ENCODE measurements at places on chromosomes 7 and 10. TPM values are rescaled to one million over a fixed set of nuclear protein-coding genes. Genes with fewer than 3 reads are reported as not detected.

DNA sequence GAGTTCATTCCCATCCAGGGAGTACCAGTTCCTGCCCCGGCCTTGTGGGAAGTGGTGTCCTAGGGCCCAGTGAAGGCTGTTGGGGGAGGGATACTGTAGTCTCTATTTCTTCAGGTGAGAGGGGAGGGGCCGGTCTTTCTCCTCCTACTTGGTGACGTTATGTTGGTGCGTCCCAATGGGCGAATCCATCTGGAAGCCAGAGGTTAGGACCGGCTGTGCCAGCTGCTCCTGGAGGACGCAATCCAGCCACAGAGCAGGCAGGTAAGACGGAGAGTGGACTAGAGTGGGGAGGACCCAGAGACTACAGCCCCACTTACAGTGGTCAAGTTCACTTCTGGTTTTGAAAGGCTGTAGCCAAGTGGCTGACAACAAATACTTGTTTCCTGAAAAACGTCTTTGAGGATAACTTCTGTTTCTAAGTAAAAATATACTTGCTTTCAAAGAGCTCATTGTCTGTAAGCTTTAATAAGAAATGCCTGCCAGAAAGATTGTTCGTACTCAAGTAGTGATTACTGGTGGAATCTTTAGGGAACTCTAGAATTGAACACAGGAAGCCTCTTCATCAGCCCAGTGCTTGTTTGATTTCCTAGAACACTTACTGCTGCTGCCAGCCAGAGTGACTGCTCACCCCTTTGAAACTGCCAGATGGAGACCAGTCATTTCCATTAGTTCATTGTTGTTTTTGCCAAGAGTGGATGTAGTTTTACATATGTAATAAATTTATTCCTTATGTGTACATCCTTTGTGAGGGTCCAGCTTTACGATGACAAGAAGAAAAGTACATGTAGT lies 25.4 kb downstream of the RBM33 start:
- DNase-seq = no peak
- no peak overlapping the region for H3K4me3 ChIP-seq
- peak overlapping the region; percentile 21 for H3K27ac ChIP-seq
- no peaks in the 10 kb centered on the region for H3K27me3 ChIP-seq
- peaks cover 22% of the 10 kb centered on the region for H3K36me3 ChIP-seq

GRCh38 chr10:48199580-48200377 lies 74.7 kb downstream of the FRMPD2 start:
- H3K4me1 ChIP-seq = no peaks in the 10 kb centered on the region
- H3K36me3 ChIP-seq = no peaks in the 10 kb centered on the region
- no peak overlapping the region for H3K27ac ChIP-seq
- no peak overlapping the region for H3K4me3 ChIP-seq
- no peaks in the 10 kb centered on the region for H3K27me3 ChIP-seq

Gene CYP3A5
- total RNA-seq = 34.5 TPM

GRCh38 chr7:39073432-39073831 lies 95.7 kb downstream of the POU6F2 start:
- no peaks in the 10 kb centered on the region for H3K27me3 ChIP-seq
- no peak for DNase-seq
- no peaks in the 10 kb centered on the region for H3K36me3 ChIP-seq

Gene ING3
- total RNA-seq = 15.6 TPM

Gene HABP2
- total RNA-seq = not detected

GRCh38 chr7:26376175-26376917 lies 84.7 kb downstream of the SNX10 start:
- H3K27ac ChIP-seq = peak overlapping the region; percentile 35
- no peaks in the 10 kb centered on the region for H3K36me3 ChIP-seq
- no peak for DNase-seq

Gene ENTPD1
- 7.7 TPM for total RNA-seq

- H3K4me1 ChIP-seq = peaks cover 19% of the 10 kb centered on the region
- no peaks in the 10 kb centered on the region for H3K36me3 ChIP-seq
- no peak for DNase-seq
- no peak overlapping the region for H3K4me3 ChIP-seq
- peak overlapping the region; percentile 71 for H3K27ac ChIP-seq
Measured at GRCh38 chr10:71600849-71601248, 118.7 kb downstream of the C10orf105 start.

- H3K4me3 ChIP-seq = no peak overlapping the region
- H3K4me1 ChIP-seq = no peaks in the 10 kb centered on the region
- no peak overlapping the region for H3K27ac ChIP-seq
- H3K36me3 ChIP-seq = no peaks in the 10 kb centered on the region
- H3K27me3 ChIP-seq = no peaks in the 10 kb centered on the region
Measured at GRCh38 chr7:15674586-15674985, 11.9 kb downstream of the MEOX2 start.

DNA sequence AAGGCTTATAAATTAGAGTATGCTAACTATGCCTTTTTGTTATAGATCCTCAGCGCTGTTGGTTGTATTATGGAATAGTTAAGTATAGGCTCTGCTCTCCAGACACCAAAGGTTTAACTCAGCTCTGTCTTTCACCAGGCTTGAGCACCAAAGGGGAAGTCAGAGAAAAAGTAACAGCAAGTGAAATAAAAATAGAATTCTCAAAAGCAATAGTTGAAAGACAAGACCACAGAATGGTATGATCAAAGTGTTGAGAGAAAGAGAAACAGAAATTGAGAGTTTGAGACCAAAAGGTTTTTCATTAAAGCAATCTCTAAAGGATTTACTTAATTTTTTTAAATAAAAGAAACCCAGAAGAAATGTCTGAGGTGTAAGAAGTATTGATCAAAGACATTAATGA lies 529.8 kb upstream of the C7orf33 start:
- no peak for DNase-seq
- no peaks in the 10 kb centered on the region for H3K4me1 ChIP-seq
- no peaks in the 10 kb centered on the region for H3K27me3 ChIP-seq
- H3K4me3 ChIP-seq = no peak overlapping the region
- no peak overlapping the region for H3K27ac ChIP-seq
- no peaks in the 10 kb centered on the region for H3K36me3 ChIP-seq

Gene RAMP3
- total RNA-seq = 7.1 TPM

Gene C10orf71
- not detected for total RNA-seq

DNA sequence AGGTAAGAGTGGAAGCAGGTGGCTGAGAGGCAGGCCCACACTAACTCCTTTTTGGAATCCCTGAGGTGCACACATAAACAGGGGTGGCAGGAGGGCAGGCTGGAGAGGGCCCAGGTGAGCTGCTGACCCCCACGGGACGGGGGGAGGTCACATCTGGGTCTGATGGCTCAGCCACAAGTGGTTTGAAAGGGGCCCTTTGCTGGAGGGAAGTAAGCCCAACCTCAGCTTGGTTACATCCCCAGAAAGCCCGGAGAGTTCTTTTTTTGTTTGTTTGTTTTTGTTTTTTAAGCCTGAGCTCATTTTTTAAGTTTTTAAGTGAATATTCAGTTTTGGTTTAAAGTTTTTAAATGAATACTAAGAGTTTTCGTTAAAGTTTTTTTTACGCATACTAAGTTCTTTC lies 72.8 kb upstream of the CUX1 start:
- peaks cover 22% of the 10 kb centered on the region for H3K4me1 ChIP-seq
- H3K4me3 ChIP-seq = no peak overlapping the region
- H3K36me3 ChIP-seq = no peaks in the 10 kb centered on the region
- no peak for DNase-seq
- H3K27ac ChIP-seq = no peak overlapping the region
- H3K27me3 ChIP-seq = no peaks in the 10 kb centered on the region

DNA sequence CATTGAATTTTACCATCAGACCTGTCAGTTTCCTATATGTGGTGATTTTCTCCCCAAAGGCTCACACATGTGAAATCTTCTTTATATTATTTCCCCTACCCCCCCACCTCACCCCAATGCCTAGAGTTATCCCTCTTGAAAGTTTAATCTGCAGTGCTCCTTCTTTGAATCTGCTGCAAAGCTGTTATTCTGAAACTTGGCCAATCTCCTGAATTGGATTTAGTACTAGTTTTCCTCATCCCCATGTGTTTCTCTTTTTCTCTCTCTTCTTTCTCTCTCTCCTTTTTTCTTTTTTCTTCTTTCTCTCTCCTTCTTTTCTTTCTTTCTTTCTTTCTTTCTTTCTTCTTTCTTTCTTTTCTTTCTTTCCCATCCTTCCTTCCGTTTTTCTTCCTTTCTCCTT lies 886.2 kb downstream of the TYW1 start:
- DNase-seq = no peak
- no peak overlapping the region for H3K4me3 ChIP-seq
- no peak overlapping the region for H3K27ac ChIP-seq
- H3K4me1 ChIP-seq = no peaks in the 10 kb centered on the region
- no peaks in the 10 kb centered on the region for H3K27me3 ChIP-seq
- H3K36me3 ChIP-seq = no peaks in the 10 kb centered on the region

DNA sequence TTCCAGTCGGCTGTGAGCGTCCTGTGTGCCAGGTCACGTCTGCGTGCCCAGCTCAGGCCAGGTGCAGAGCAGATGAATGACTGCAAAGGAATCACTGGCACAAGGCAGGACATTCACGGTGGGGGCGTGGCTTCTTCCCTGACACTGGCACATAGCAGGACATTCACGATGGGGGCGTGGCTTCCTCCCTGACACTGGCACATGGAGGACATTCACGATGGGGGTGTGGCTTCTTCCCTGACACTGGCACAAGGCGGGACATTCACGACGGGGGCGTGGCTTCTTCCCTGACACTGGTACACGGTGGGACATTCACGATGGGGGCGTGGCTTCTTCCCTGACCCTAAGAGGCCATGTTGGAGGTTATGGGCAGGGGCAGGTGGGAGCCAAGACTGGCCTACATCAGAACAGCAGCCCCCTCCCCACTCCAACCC lies 64.3 kb downstream of the MYL10 start:
- no peaks in the 10 kb centered on the region for H3K36me3 ChIP-seq
- H3K27me3 ChIP-seq = peaks cover 52% of the 10 kb centered on the region
- no peak overlapping the region for H3K27ac ChIP-seq
- no peak overlapping the region for H3K4me3 ChIP-seq
